Adipocyte (in vitro differentiated cells): ENCODE measurements at places on chromosomes 5 and 9.

DNA sequence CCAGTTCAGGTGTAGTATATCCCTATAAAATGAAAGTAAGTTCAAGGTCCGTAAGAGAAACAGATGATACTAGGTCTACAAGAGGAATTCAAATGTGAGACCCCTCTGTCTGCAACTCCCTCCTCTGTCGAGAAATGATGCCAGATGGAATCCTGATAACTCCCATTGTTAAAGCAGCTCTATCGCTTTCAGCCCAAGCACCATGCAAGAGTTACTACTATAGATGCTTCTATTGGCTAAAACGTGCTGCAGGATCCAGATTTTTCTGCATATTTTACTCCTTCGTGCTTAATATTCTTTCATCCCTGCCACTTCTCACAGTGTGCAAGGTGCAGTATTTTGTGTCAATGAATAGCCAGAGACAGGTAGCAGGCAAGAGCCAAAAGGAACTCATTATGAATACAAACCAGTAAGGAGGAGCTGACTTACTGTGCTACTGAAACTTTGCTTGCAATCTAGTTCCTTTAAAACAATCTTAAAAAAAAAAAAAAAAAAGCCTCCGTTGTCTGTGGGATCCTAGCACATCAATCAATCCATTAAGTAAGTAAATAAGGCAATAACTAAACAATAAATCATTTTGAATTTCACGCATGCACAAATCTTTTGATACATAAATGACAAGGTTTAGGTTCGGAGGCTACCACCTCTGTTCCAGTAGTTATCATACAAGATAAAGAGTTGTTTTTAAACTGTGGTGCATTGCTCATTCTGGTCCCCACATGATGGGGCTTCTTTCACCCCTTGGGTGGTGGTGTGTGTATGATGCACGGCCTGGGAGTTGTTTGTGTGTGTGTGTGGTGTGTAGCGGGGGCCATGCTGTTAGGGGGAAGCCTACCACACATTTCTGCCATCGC lies 151.1 kb upstream of the MPDZ start:
- no peak for DNase-seq

DNA sequence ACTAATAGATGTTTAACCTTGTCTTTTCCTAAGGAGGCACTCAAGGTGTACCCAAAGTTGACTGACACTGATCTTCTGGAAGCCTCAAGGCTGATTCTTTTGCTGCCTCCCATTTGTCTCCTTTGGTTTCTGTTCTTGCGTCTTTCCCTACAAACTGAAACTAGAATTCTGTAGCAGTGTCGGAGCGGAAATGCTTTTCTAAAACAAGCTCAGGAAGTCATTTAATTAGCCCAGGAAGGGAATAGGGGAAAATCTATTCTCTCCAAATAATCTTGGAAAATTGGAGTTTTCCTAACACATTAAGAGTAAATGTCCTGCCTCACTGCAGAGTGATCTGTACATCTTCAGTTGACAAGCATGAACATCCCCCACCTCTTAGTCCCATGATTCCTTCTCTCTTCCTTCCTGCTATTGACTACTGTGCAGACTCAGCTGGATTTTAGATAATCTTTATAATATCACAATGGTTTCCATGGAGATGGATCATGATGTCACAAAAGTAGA lies 182.7 kb downstream of the NR3C1 start:
- no peak for DNase-seq

GRCh38 chr5:98781520-98781919 lies 8.1 kb downstream of the RGMB start:
- no peak for DNase-seq

GRCh38 chr9:129183495-129184218 lies 5.6 kb upstream of the IER5L start:
- no peak for DNase-seq

DNA sequence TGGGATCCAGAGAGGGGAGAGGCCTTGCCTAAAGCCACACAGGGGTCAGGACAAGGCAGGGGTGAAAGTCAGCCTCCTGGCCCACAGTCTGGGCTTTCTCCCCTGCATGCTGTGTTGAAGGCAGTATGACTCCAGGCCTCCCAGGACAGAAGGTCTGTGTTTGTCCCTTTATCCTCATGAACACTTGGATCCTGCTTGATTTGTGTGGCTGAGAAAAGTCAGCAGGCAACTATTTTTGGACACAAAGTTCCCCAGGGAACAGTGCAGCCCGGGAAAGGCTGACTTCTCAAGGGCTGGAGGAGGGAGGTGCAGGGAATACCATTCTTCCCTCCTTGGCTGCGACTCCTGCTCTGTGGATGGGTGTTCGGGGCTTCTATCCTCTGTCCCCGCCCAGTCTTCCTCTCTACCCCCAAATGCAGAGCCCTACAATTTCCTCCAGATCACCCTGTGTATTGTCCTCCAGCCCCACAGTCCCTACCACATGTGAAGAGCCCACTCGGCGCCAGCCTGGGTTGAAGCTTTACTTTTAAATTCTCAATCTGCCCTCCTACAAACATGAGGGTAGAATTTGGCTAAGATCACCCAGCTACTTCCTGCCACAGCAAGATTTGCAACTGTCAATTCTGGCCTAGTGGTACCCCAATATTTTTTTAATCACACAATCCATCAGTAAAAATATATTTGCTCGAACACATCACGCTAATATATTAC lies 4.1 kb downstream of the AKNA start:
- peak; percentile 67 for DNase-seq

DNA sequence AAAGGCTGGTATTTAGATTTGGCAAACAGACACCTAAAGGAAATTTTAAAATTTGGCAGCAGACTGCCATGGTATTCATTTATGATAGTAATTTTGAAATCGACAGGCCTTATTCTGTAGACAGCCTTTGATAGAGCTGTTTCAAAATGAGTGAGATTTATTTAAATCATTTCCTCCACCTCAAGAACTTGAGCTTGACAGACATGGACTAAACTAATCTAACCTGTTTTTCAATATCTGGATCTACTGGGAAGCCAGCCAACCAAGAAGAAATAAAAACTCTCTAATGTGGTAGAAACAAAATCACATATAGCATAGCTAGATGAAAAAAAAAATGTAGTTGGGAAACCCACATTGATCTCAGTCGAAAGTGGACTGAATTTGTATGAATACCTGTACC lies 56.9 kb upstream of the RASA1 start:
- DNase-seq: no peak

DNA sequence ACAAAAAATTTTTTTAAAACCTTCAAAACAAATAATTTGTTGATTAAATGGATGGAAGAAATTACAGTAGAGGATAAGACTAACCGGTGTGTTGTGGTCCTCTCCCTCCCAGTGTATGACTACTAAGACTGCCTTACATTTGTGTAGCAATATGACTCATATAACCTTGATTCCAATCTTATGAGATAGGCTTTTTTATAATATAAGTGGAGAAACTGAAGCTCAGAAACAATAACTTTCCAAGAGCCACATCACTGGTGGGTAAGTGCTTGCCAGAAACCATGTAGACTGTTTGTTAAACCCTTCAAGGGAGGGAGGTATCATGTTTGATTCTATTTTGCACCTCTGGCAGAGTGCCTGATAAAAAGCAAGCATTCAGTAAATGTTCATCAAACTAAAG lies 47.5 kb downstream of the NLN start:
- peak; percentile 83 for DNase-seq

DNA sequence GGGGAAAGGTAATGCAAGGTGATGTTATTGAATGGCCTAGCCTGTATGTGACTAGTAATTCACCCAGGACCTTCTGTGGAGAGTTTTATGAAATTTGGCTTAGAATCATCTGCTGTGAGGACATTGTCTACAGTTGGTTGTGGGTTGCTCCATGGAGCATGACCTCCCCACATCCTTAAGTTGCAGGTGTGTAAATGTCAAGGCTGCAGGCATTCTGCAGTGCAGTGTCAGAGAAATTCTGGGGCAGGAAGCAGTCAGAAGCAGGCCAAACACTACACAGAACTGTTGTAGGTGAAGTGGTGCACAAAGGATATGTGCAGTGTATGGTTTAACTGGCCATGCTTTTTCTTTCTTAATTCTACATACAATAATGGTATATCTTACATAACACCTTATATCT lies 588.3 kb downstream of the EBF1 start:
- no peak for DNase-seq
